ENCODE measurements at places on chromosomes 6 and 20.

DNA sequence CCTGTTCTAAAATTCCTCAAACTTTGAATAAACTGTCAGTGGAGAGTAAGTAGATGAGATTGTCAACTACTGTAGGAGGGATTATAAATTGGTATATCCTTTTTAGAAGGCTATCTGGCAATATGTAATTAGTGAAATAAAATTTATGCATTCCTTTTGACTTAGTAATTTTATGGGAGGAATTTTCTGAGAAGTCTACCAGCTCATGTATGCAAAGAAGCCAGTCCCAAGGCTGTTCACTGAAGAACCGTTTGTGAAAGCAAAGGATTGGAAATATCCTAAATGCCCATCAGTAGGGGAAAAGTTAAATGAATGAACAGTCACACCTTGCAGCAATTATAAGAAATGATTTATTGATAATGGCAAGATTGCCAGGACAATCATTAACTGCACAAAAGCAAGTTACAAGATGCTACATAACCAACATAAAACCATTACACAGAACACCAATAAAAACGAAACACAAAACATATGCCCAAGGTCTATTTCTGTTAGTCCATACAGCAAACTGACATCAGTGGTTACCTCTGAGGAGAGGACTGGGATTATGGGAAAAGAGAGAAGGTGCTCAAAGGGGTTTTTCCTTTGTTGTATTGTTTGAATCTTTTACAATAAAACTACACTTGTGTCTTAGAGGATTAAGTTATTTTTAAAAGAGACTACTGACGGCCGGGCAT is 4.6 kb upstream of the DSTN start:
- DNase-seq: peak; percentile 48

GRCh38 chr20:12177657-12178293 is 260.1 kb downstream of the BTBD3 start:
- no peak for DNase-seq

DNA sequence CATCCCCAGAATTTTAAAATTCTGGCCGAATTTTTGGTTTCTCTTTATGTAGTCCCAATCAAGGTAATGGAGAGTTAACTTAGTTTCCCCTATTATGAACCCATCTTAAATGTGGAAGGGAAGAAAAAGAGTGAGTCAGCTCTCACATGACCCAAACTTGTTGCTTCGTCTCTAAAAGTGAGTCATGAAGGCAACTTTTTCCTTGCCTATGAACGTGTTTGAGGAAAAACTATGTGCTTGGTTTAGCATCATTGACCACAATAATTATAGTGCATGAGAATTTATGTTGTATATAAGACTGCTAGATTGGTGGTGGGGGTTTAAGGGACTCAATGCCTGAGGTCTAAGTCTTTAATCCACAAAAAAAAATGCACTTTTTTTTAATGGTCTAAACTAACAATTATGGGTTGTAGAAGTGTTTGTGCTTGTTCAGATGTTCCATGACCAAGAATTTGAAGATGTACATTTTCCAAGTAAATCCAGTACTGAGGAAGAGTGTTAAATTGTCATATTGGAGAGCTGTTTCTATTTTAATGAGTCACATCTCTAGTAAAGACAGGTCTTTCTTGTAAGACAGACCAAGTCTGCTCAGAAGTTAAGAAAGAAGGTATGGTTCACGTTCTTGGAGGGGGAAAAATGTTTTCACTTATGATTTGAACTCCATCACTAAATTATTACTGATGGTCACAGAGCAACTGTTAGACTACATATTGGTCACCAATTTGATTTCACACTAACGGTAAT is 409.9 kb upstream of the MARCKS start:
- peak; percentile 72 for DNase-seq

DNA sequence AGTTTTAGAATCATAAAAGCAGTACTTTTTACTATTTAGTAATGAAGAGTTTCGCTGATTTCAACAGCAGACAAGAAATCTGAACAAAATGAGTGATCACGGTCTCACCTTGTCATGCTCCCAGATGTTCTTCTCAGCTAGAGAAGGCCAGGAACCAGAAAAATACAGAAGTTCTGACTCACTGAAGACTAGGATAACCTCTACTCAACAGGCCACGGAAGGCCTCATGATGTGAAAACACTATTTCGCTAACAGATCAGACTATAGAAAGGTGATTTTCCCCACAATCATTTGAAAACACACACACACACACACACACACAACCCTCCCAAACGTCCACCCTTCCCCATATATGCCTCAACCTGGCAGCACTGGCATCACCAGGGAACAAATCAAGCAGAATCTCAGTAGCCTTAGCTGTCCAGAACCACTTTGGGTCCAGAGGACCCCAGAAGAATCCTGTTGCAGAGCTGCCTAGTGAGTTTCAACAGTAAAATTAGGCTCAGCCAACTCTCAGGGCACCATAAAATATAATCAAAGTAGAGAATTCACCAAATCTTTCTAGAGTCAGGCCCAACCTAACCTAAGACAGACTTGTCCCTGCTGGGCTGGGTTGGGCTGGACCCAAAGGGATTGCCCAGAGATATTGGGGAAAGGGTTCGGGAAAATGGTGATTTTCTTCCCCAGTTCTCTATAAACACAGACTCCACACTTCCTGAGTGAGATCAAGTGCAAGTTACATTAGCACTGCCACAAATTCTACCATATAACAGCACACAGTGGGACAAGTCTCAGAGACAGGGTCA is 7.9 kb downstream of the EXOC2 start:
- peak; percentile 24 for DNase-seq

GRCh38 chr6:30895343-30895742 is 11.0 kb downstream of the DDR1 start:
- no peak for DNase-seq

GRCh38 chr6:46704562-46704961 is 16.9 kb downstream of the TDRD6 start:
- no peak for DNase-seq

- DNase-seq: peak; percentile 72
These were observed 54.6 kb downstream of the LYRM4 start for GRCh38 chr6:5205877-5206850.

GRCh38 chr6:116667623-116668022 is 943 bp downstream of the ZUP1 start:
- no peak for DNase-seq

DNA sequence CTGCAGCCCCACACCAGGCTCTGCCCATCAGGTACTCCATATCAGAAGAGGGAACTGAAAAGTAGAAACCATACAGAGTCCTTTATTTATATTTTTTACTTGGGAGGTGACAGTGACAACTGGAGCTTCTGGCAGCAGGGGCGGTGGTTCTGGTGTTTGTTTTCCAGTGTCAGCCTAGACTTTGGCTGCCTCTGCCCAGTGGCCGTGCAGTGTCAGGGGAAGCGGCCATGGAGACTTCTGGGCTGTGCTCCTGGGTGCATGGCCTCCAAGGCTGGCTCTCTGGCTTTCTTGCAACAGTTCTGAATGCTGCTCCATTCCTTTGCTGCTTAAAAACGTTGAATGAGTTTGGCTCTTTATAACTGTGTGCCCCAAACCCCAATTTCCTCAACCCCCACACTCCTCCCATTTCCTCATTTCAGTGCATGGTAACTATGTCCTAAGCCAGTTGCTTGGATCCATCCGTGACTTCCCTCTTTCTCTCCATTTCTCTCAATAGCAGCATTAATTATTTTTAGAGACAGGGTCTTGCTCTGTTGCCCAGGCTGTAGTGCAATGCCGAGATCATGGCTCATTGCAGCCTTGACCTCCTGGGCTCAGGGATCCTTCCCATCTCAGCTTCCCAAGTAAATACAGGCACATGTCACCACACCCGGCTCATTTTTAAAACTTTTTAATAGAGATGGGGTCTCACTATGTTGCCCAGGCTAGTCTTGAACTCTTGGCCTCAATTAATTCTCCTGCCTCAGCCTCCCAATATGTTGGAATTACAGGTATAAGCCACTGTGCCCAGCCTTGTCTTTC is 141.1 kb upstream of the SGK1 start:
- DNase-seq: no peak

DNA sequence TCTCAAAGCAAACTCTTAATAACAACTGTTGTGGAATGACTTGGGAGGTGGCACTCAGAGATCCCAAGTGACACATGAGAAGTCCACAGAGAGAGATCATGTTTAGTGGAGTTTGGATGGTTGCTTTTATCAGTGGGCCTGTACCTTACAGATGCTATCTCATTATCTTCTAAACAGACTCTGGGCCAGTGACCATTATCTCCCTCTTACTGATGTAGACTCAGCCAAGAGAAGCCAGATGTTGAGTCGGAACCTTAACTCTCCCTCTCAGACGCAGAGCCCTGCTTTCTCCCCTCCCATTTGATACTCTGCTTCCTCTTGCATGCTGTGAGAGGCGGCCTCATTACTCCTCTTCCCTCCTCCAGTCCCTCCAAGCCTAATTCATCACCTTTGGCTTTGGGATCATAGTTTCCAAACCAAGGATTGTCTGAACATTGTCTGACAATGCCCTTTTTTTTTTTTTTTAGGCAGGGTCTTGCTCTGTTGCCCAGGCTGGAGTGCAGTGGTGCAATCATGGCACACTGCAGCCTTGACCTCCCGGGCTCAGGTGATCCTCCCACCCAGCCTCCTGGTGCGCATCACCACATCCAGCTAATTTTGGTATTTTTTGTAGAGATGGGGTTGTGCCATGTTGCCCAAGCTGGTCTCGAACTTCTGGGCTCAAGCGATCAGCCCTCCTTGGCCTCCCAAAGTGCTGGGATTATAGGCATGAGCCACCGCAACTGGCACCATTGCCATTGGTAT is 4.5 kb upstream of the DDR1 start:
- DNase-seq: no peak

- DNase-seq: no peak
These were observed 172.8 kb downstream of the FRK start for GRCh38 chr6:115887891-115888290.

DNA sequence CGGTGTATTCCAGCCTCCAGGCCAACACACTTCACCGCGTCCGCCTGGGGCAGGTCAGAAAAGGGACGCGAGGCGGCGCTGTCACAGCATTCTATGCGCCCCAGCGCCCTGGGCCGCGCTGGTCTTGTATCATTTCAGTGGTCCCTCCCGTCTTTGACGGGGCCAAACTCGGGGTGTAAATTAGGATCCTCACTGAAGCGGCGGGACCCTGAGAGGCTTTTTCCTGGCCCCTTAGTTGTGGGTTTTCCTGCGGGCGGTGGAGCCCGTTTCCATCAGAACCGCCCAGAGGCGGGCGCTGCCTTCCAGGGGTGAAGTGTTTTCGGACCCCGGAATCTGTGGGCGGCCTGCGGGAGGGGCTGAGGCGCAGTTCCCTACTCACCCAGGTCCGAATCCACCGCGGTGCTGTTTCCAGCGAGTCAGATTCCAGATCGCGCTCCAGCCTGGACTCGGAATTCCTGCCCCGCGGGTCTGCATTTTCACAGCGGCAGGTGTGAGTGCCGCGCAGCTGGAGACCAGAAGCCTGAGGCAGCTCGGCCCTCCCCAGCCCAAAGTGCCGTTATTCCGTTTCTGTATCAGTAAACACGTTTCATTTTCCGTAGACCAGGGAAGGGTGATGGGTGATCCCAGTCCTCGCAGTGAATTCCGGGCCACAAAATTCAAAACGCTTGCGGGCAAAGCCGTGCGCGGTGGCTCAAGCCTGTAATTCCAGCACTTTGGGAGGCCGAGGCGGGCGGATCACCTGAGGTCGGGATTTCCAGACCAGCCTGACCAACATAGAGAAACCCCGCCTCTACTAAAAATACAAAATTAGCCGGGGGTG is 3.9 kb upstream of the MICB start:
- DNase-seq: peak; percentile 77

DNA sequence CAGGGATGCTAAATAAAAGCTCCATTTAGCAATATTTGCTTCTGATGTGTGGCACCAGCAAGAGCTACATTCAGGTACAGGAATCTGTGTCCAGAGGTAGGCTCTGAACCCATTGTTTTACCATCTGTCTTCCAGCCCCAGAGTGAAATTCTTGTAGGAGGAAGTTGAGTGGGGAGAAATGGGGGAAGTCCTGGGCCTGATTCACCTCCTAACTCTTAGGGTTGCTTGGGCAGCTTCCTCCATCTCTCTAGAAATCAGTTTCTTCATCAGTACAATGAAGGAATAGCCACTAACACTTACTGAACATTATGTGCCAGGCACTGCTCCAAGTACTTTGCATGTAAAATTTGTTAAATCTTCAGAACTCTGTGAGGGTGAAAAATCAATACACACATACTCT is 35.1 kb upstream of the TSPYL1 start:
- DNase-seq: no peak

GRCh38 chr20:4829514-4830215 is 108.0 kb downstream of the PRND start:
- DNase-seq: no peak

- DNase-seq: no peak
These were observed 169.7 kb upstream of the TFAP2D start for GRCh38 chr6:50543666-50544065.

DNA sequence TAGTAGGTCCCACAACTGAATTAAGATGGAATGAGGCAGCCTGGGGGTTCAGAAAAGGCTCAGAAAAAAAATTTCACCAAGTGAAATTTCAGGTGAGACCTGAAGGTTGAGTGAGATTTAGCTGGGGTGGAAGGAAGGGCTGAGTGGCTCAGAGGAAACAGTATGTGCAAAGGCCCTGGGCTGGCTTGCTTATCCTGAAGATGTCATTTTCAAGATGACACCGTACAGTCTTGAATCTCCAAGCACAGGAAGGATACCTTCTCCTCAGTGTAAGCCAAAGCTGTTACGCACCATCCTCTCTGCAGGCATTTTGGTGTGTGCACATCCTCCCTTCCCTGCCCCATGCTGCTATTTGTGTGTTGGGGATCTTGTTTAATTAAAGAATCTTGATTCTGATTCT is 43.0 kb upstream of the RANBP9 start:
- no peak for DNase-seq
